Muscle of arm (tissue), 14 donors: ENCODE measurements at places on chromosomes 5 and 9. TPM values are rescaled to one million over a fixed set of nuclear protein-coding genes. Genes with fewer than 3 reads are reported as not detected.

The LYSMD3 gene
- polyA plus RNA-seq: 24.3 TPM

DNA sequence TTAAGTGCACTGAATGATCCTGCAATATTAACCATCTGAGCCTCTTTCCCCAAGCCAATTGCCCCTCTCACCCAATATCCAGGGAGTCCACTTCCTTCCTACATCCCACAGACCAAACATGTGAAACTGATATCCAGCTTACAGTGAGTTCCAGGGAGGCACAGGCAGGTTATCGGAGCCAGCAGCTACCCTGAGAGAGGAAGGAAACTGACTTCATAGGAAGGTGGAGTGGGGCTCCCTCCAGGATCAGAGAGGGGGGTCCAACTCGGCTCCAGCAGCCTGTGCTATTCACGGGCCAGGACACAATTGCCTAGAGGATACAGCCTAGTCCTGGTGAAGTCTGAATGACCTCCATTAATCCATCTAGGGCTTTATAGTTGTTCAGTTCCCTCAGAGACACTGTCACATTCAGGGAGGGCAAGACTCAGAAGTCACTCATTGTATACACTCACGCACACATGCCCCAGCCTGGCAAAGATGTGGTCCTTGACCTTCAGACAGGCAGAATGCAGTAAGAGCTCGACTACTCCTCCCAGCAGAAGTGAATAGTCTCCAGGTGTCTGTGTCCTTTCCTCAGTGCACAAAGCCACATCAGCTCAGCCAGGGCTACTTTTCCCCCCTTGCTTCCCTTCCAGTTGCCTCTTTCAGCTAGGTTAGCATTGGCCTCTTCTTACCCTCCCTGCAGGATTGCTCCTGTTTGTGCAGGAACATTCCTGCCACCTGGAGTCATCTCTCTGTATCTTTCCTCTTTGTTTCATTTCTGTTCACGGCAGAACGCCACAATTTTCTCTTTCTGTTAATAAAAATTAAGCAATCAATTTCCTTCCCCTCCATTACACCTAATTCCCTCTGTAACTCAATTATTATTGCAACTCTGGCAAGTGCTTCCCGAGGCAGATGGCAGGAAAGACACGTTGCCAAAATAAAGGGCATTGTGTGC lies 501.7 kb downstream of the ARHGEF28 start:
- DNase-seq: no peak

- no peak for DNase-seq
These were observed 248.5 kb downstream of the PBX3 start for GRCh38 chr9:125995706-125996105.

DNA sequence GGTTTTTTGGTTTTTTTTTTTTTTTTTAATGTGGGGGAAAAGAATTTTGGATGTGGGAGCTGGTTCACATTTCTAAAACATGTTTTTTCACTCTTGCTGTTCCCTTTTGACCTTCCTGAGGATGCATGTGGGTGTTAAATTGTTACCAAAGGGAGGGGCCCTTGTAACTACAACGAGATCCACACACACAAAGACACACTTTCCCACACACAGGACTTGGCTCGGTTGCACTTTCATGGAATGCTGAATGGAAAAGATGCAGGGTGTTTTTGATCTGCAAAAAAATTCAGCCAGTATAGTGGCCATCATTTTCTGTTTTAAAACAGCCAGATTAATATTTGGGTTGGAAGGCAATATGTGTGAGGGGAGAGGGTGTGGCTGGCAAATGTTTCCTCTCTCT lies 576.9 kb downstream of the EBF1 start:
- DNase-seq: peak; percentile 86

GRCh38 chr9:107650321-107650720 lies 160.8 kb upstream of the KLF4 start:
- DNase-seq: no peak
